GM12892 (cell line): ENCODE measurements at places on chromosomes 11 and 22.

DNA sequence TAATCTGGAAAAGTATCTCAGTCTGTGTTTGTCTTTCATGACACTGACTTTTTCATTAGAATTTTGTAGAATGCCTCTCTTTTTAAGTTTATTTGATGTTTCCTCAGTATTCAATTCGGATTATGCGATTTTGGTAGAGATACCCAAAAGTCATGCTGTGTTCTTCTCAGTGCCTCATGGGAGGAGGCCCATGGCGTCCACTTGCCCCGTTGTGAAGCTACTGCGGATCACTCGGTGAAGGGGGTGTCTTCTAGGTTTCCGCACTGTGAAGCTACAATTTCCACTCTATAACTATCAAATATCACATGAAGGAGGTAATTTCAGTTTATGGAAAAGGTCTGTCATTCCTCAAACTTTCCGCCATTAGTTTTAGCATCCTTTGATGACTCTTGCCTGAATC, 794.0 kb downstream of the TBC1D22A start:
- DNase-seq = no peak

DNA sequence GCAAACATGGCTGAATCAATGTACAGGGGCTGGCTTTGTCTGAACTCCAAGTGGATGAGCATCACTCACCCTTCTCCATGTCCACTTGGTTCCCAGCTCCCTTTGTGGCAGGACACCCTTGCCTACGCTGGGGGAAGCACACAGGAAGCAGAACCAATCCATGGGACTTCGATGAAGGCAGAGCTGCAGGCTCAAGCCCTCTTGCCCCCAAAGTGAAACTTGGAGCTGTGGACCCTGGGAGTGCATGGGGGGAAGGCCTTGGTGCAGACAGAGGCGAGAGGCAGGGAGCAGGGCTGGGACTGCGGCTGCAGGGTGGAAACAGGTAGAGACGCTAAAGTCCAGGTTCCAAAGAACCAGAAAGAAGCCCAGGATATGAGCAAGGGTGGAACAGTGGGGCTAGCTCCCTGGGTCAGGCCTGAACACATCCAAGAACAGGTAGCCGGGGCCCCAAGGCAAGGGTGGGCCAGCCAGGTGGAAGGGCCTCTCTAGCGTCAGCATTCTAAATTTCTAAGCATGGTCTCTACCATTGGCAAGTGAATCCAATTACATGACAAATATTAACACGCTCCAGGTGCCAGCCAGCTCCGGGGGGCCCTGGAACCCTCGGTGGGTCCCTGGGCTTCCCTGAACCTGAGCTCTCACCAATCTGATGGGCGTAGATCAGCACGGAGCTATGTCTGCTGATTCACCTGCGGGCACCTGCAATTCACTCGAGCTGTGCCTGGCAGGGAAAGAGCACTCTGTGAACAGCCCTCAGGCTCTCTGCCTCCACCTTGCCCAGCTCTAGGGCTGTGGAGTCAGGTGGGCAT, 532.8 kb downstream of the BRD1 start:
- DNase-seq = no peak

DNA sequence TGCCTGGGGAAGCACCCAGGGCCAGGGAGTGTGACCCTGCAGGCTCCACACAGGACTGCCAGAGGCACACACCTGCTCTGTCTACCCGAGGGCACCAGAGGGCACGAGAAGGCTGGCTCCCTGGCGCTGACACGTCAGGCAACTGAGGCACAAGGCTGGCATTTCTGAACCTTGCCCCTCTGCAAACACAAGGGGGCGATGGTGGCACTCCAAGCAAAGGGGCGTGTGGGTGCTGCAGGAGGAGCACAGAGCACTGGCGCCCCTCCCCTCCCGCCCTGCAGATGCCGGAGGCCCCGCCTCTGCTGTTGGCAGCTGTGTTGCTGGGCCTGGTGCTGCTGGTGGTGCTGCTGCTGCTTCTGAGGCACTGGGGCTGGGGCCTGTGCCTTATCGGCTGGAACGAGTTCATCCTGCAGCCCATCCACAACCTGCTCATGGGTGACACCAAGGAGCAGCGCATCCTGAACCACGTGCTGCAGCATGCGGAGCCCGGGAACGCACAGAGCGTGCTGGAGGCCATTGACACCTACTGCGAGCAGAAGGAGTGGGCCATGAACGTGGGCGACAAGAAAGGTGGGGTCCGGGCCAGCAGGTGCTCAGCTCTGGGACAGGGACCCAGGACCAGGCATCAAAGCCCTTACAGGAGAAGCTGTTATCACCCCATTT, 20.8 kb upstream of the TXNRD2 start:
- peak; percentile 78 for DNase-seq

DNA sequence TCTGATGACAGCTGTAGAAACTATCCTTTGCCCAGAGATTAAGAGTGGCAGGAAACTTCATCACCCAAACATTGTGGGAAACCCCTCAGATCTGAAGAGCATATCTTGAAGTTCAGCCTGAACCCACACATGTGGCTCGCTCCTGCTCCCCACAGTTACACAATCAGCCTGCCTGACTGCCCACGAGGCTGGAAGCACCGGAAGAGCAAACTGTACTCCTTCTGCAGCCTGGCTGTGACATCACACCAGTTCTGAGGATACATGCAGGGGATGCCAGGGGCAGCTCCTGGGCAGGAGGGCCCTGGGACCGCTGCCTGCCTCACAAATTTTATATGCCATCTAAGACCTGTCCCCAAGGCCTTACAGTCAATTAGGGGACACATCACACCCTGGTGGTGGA, 444.4 kb downstream of the BUD13 start:
- no peak for DNase-seq

- no peak for DNase-seq
These were observed 124.3 kb upstream of the RASSF10 start for GRCh38 chr11:12884751-12885318.

DNA sequence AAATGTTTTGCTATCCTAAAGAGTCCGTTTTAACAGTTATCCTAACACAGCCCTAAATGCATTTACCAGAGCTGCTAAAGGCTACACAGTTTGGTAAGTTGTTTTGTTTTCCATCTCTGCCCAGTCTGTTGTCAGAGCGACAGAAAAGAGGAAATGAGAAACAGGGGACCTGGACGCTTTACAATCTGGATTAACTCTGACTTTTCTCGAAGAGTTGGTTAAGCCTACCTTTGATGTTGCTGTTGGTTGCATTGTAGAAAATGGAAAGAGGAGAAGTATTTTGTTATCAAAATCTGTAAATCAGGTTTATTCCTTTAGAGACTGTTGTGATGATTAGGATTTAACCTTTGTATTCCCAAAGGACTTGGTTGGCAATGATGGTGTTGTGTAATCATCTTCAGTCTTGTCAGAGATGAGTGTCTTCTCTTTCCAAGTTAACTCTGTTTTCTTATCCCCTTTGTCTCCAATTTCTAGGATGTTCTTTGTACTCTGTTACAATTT, 481 bp downstream of the ANGPTL5 start:
- no peak for DNase-seq

GRCh38 chr11:19537803-19538453, 174.7 kb upstream of the NAV2 start:
- no peak for DNase-seq

- DNase-seq = peak; percentile 45
These were observed 8.2 kb upstream of the SYT8 start for GRCh38 chr11:1826552-1827094.
